Epithelial cell of alveolus of lung (primary cell): ENCODE measurements at places on chromosomes 2 and 18. TPM values are rescaled to one million over a fixed set of nuclear protein-coding genes. Genes with fewer than 3 reads are reported as not detected.

The C2orf78 gene
- total RNA-seq, result not detected in 2 replicates

The SMAD2 gene
- total RNA-seq, result 51.3 and 61.5 TPM in 2 replicates

The AGAP1 gene
- 8.0 and 13.8 TPM in 2 replicates for total RNA-seq

The PRKAG3 gene
- total RNA-seq, result 0.40 TPM in 1 of 2 replicates, not detected in the other

The SLC4A5 gene
- under 0.01 and 0.48 TPM in 2 replicates for total RNA-seq

The CABYR gene
- total RNA-seq, result 0.88 and 6.9 TPM in 2 replicates

The HAAO gene
- 2.7 and 7.3 TPM in 2 replicates for total RNA-seq

The TOGARAM2 gene
- 0.13 TPM in 1 of 2 replicates, not detected in the other for total RNA-seq

The ACKR3 gene
- total RNA-seq, result 2.1 and 2.7 TPM in 2 replicates

The NT5DC4 gene
- not detected in 2 replicates for total RNA-seq

The ZNF892 gene
- total RNA-seq, result 2.2 and 5.7 TPM in 2 replicates
